A549 treated with CORT108297 at 1 μM for 4 hours (cell line): ENCODE measurements at places on chromosomes 6 and 20. TPM values are rescaled to one million over a fixed set of nuclear protein-coding genes. Genes with fewer than 3 reads are reported as not detected.

Gene GFOD1
- total RNA-seq, result 1.6 to 2.0 TPM (median 1.8 TPM) in 5 replicates

Gene ME1
- 36.6 to 48.4 TPM (median 39.8 TPM) in 5 replicates for total RNA-seq

Gene FAM209B
- 0.14 to 0.60 TPM (median 0.54 TPM) in 5 replicates for total RNA-seq

Gene OVOL2
- total RNA-seq, result 0.07 to 0.42 TPM (median 0.18 TPM) in 5 replicates

Gene EDN1
- total RNA-seq, result 42.0 to 52.8 TPM (median 43.7 TPM) in 5 replicates

Gene MAP7
- total RNA-seq, result 24.3 to 31.9 TPM (median 31.5 TPM) in 5 replicates

Gene SLC52A3
- 0.36 to 0.72 TPM (median 0.58 TPM) in 5 replicates for total RNA-seq

Gene FAM120B
- 8.6 to 10.7 TPM (median 10.0 TPM) in 5 replicates for total RNA-seq

Gene IPCEF1
- 0.05 to 0.16 TPM (median 0.13 TPM) in 4 of 5 replicates, not detected in the other for total RNA-seq

Gene BEND6
- total RNA-seq, result 0.85 to 1.4 TPM (median 0.98 TPM) in 5 replicates

Gene SFTA2
- not detected in 5 replicates for total RNA-seq

Gene HMGN3
- 56.5 to 69.2 TPM (median 60.9 TPM) in 5 replicates for total RNA-seq

Gene ATP6V1G2
- 0.54 to 1.1 TPM (median 0.67 TPM) in 5 replicates for total RNA-seq

Gene PTCRA
- total RNA-seq, result not detected in 5 replicates

Gene MAS1
- not detected in 5 replicates for total RNA-seq

Gene SCGN
- total RNA-seq, result 0.14 to 0.34 TPM (median 0.21 TPM) in 5 replicates

Gene SLC22A3
- 34.0 to 41.6 TPM (median 36.7 TPM) in 5 replicates for total RNA-seq

Gene EYS
- total RNA-seq, result 0.01 to 0.19 TPM (median 0.13 TPM) in 4 of 5 replicates, not detected in the other

Gene HSPA12B
- 0.35 to 0.62 TPM (median 0.50 TPM) in 5 replicates for total RNA-seq

Gene RBM24
- total RNA-seq, result 8.3 to 11.2 TPM (median 9.7 TPM) in 5 replicates

Gene ZC2HC1B
- not detected in 5 replicates for total RNA-seq

Gene PGC
- total RNA-seq, result 0.09 TPM in 1 of 5 replicates, not detected in the others

Gene MAP3K5
- total RNA-seq, result 2.6 to 3.5 TPM (median 2.8 TPM) in 5 replicates

Gene KCNS1
- total RNA-seq, result not detected in 5 replicates

Gene IYD
- total RNA-seq, result not detected in 5 replicates

Gene TRIM31
- total RNA-seq, result 1.0 to 1.8 TPM (median 1.3 TPM) in 5 replicates

Gene POU5F1
- total RNA-seq, result 4.7 to 6.7 TPM (median 5.3 TPM) in 5 replicates

Gene HLA-DQA1
- not detected in 5 replicates for total RNA-seq

Gene HUS1B
- 0.21 to 0.55 TPM (median 0.28 TPM) in 4 of 5 replicates, not detected in the other for total RNA-seq

Gene ZFP57
- total RNA-seq, result not detected in 5 replicates

Gene ARFGAP1
- 55.7 to 101 TPM (median 92.1 TPM) in 5 replicates for total RNA-seq

Gene ARMC12
- 0.12 to 0.57 TPM (median 0.25 TPM) in 5 replicates for total RNA-seq

Gene TMEM74B
- 3.2 to 5.3 TPM (median 4.1 TPM) in 5 replicates for total RNA-seq

Gene HLA-B
- 17.7 to 37.5 TPM (median 29.0 TPM) in 5 replicates for total RNA-seq

Gene TNXB
- 0.32 to 0.72 TPM (median 0.56 TPM) in 5 replicates for total RNA-seq

Gene NKX2-4
- 0.03 to 0.05 TPM (median 0.05 TPM) in 3 of 5 replicates, not detected in the others for total RNA-seq

Gene TP53RK
- total RNA-seq, result 12.5 to 13.3 TPM (median 12.7 TPM) in 5 replicates

Gene SPATS1
- total RNA-seq, result not detected in 5 replicates
